ENCODE measurements at places on chromosomes 5 and 9.
A peak's percentile ranks its signal among the peaks of the same experiment; 100 is the strongest.

GRCh38 chr9:16527573-16527972 is 342.9 kb downstream of the BNC2 start:
- no peak for DNase-seq

GRCh38 chr5:78953092-78953800 is 31.9 kb downstream of the ARSB start:
- no peak for DNase-seq

DNA sequence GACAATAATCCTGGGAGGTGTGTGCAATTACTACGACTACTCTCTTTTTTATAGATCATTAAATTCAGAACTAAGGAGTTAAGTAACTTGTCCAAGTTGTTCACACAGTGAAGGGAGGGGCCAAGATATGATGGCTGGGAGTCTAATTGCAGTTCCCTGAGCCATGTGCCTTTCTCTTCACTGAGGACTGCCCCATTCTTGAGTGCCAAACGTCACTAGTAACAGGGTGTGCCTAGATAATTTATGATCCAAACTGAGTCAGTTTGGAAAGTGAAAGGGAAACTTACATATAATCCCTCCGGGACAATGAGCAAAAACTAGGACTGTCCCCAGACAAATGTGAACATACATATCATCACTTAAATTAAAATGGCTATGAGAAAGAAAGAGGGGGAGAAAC is 20.2 kb downstream of the IL7R start:
- DNase-seq: no peak

DNA sequence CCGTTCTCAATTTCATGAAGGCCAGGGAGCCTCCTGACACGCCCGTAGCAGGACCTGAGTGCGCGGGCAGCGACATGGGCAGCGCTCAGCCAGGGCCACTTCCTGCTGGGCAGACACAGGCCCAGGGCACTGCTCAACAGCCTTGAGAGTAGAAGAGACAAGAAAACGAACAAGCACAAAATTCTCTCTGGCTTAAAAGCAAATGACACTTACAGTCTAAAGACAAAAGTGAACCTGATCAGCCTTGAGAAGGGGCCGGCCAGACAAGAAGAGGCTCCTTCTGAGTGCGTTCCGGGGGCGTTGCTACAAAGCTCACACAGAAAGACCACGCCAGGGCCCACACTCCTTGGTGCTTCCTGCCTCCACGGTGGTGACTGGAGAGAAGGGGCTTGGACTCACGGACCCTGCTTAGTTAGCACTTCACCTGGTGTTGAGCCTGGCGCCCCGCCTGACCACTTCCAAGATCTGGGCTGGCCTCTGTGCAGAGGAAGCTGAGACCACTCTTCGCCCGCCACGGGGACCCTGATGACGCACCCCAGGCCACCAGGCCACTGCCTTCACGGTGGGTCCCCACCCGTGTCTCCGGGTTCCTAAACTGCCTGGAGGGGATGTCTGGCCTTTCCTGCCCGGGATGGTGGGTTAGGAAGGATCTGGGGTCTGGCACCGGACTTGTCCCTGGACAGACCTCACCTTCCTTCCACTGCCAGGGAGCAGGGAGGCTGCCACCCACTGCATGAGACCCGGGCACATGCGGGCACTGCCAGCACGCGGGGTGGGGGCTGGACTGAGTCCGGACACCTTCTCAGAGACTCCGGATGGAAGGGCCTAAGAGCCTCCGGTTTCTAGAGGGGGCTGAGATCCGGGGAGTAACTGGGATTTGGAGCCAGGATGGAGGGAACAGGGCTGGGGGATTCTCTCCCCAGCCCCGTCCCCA is 1.3 kb downstream of the SLC12A7 start:
- DNase-seq: no peak

GRCh38 chr9:122075135-122076030 is 17.7 kb downstream of the TTLL11 start:
- DNase-seq: no peak

- no peak for DNase-seq
Observed at GRCh38 chr9:105633411-105633810, 28.8 kb upstream of the TAL2 start.

DNA sequence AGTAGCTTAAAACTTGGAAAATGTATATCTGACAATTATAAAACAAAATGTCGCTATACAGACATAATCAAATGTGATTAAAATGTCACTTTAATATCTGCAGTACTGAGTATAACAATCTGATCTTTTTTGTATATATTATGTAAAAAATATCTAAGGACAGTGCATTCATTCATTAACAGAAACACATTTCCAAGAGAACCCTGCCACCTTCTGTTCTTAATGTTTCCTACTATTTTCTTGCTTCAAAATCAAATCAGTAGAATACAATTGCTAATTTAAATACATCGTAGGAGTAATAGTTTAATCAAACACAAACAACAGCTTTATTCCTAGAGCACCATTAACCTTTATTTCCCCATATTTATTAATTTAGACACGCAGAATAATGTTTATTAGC is 142.6 kb upstream of the ST8SIA4 start:
- DNase-seq: no peak

- DNase-seq: no peak
Observed at GRCh38 chr9:120765910-120766425, 27.2 kb downstream of the FBXW2 start.

GRCh38 chr9:137618105-137619067 is at the start of gene EHMT1:
TSS of gene EHMT1 (plus strand) at chr9:137619005. CDS start at chr9:137619029, 24 bp downstream.
- DNase-seq: peak; percentile 88
